Effector CD8-positive, alpha-beta T cell (primary cell): ENCODE measurements at places on chromosomes 16 and 17.

DNA sequence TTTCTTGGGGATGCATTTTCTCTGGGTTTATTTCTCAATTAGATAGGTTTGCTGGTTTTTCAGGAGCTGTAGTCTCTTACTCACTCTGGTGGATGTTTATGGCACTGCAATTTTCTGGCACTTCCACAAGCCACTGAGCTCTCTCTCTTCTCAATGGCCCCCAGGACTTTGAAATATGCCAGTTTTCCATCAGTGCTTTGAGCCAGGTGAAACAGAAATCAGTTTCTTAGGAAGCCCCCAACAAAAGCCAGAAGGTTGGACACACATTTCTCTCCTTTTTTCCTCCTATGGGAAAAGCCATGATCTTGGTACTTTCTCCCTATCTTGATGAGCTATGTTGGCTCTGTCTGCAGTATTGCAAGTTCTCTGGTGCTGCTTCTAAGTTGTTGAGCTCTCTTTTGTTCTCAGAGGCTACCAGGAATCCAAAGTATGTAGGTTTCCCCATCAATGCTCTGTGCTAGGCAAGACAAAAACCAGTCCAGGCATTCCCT is 90.7 kb upstream of the SMIM36 start:
- no peak for DNase-seq

DNA sequence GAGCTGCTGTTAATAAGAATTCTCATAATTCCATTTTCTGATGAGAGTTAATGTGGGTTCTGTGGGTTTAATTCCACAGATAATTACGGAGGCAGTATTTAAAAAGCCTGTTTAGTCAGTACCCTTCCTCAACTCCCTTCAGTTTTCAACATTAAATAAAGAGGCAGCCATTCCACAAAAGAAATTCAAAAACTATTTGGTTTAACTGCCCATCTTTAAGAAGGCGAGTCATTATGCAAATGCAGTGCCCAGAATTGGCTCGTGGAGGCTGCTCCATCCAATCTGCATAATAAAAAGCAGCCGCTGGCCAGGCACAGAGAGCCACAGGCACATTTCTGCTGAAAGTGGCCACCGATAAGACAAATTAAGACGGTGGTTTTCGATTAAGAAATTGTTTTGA is 194.4 kb upstream of the TOX3 start:
- no peak for DNase-seq

GRCh38 chr17:78151514-78152008 is 5.4 kb downstream of the C17orf99 start:
- DNase-seq: no peak

- DNase-seq: no peak
Measured at GRCh38 chr17:38885728-38886642, 16.1 kb downstream of the LASP1 start.

DNA sequence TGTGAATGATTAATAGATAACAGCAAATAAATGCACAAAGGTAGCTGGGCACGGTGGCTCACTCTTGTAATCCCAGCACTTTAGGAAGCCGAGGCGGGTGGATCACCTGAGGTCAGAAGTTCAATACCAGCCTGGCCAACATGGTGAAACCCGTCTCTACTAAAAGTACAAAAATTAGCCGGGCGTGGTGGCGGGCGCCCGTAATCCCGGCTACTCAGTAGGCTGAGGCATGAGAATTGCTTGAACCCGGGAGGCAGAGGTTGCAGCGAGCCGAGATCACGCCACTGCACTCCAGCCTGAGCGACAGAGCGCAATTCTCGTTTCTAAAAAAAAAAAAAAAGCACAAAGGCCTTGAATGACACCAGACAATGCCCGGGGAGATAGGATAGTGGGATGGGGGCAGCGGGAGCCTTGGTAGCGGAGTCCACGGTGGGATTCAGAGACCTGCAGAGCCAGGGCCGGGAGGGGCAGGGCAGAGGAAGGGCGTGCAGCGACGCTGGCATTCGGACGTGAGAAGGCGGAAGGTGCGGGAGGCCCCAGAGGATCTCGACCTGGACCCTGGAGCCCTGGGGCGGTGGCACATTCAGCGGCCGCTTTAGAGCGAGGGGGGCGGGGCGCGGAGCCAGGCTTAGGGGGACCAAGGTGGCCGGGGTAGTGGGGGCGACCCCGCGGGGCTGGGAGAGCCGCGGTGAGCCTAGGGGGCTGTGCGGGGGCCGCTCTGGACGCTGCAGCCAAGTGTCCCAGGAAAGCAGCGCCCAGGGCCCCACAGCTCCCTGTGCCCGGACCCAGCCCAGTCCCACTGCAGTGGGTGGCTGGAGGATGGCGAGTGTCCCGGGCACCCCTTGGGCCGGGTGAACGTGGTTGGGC is 999 bp upstream of the FLYWCH2 start:
- DNase-seq: peak; percentile 34

DNA sequence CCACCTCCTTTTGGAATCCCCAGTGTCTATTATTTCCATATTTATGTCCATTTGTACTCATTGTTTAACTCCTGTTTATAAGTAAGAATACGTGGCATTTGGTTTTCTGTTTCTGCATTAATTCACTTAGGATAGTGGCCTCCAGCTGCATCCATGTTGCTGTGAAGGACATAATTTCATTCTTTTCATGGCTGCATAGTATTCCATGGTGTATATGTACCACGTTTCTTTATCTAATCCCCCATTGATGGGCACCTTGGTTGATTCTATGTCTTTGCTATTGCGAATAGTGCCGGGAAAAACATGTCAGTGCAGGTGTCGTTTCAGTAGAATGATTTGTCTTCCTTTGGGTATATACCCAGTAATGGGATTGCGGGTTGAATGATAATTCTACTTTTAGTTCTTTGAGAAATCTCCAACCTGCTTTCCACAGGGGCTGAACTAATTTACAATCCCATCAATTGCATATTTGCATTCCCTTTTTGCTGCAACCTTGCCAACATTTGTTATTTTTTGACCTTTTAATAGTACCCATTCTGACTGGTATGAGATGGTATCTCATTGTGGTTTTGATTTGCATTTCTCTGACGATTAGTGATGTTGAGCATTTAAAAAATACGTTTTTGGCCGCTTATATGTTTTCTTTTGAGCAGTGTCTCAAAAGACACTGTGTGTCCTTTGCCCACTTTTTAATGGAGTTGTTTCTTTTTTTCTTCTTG is 373.2 kb upstream of the TNRC6C start:
- no peak for DNase-seq

DNA sequence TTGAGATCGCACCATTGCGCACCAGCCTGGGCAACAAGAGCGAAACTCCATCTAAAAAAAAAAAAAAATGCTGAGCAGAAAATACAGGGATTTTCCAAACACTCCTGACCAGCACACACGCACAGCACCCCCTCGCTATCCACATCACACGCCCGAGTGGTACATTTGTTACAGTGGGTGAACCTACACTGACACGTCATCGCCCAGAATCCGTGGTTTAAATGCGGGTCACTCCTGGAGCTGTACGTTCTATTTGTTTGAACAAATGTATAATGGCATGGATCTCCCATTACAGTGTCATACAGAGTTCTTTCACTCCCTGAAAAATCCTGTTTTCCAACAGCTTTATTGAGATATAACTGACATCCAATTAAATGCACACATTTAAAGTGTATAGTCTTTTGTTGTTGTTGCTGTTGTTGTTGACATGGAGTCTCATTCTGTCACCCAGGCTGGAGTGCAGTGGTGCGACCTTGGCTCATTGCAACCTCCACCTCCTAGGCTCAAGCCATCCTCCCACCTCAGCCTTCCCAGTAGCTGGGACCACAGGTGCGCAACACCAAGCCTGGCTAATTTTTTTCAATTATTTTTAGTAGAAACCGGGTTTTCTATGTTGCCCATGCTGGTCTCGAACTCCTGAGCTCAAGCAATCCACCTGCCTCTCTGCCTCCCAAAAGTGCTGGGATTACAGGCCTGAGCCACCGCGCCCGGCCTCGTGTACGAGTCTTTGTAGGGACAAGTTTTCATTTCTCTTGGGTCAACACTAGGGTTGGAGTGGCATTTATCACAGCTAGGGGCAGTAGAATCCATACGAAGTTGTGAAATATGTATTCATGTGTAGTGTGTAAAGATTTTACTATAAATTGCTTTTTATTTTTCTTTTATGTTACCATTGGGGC is 4.4 kb upstream of the CARHSP1 start:
- DNase-seq: no peak

DNA sequence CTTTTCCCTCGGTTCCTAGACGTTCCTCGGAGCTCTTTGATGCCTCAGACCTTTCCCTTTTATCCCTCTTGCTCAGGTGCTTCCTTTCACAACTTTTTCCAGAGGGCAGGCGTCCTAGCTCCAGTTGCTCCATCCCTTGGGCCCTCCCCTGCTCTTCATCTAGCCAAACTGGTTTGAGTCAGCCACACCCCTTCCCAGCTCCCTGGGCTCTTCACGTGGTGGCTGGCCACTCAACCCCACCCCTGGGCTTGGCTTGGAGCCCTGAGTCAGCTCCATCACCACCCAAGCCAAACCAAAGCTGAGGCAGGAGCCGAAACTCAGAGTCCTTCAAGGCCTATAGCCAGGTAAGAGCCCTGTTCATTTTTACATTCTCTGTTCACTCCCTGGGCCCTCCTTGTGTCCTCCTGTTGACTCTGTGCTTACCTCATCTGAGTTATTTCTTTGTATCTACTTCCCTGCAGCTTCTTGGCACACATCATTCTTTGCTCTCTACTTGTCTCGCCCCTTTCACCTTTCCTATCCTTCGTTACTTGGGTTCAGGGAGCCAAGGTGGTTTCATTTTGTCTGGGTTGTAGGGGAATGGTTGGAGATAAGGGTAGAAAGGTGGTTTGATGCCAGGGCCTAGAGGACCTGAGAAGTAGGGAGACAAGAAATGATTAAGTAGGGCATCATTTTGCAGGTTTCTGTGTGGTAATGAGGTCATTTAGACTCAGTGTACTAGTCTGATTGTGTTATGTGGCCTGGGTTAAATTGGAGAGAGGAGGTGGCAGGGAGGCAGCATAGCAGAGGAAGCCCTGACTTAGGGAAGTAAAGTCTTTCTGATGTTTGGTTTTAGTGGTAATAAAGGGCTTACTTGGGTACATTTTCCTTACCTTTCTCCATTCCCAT is 7.6 kb upstream of the PHKG2 start:
- no peak for DNase-seq

DNA sequence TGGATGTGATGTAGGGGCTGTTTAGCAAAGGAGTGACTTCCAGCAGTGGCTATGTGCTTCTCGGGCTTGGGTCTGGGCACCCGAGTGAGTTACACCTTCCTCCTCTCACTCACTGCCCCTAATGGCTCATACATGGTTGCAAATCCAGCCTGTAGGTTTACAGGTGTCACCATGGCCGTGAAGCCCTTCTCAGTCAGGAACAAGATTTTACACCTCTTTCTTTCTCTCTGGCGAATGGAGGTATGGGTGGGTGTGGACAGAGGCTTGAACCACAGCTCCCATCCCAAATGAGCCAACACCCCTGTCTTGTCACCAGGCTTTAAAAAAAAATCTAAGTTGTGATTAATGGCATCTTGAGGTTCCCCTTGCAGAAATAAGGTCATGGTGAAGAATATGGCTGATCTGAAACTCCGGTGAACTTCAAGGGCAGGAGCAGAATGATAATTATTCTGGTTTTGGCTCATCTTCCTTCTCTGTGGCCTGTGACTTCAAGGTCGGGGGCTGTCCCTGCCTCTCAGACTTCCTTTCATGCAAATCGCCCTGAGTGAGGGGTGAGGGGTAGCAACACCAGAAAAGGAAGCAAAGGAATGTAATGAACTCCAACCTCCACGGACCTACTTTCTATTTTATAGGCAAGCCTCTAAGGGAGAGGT is 331.2 kb downstream of the MAF start:
- no peak for DNase-seq

GRCh38 chr16:30904114-30904780 is 7.8 kb downstream of the CTF1 start:
- no peak for DNase-seq

GRCh38 chr16:10556236-10556635 is 24.2 kb downstream of the EMP2 start:
- no peak for DNase-seq

DNA sequence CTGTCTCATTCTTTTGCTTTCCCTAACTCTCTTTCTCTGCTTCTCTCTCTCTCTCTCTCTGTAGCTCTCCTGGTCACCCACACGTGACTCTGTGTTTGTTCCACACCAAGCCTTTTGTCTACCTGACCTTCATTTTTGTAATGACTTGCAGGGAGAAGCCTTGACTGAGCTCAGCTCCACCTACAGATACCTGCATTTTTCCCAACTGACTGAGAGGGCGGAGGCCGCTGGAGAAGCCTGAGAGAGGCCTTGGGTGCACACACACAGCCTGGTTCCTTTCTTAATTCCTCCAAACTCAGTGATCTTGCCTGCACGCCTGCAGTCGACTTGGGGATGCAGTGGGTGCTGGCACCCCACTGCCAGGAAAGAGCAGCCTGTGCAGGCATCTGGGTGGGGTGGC is 68.8 kb downstream of the LYRM1 start:
- no peak for DNase-seq

GRCh38 chr17:4393806-4394205 is 27.3 kb upstream of the UBE2G1 start:
- DNase-seq: no peak
